Inflammatory macrophage treated with lipopolysaccharide for 1 hour (primary cell): ENCODE measurements at places on chromosomes 7 and 10.

GRCh38 chr7:3150027-3150426 is 106.4 kb upstream of the CARD11 start:
- DNase-seq = no peak

DNA sequence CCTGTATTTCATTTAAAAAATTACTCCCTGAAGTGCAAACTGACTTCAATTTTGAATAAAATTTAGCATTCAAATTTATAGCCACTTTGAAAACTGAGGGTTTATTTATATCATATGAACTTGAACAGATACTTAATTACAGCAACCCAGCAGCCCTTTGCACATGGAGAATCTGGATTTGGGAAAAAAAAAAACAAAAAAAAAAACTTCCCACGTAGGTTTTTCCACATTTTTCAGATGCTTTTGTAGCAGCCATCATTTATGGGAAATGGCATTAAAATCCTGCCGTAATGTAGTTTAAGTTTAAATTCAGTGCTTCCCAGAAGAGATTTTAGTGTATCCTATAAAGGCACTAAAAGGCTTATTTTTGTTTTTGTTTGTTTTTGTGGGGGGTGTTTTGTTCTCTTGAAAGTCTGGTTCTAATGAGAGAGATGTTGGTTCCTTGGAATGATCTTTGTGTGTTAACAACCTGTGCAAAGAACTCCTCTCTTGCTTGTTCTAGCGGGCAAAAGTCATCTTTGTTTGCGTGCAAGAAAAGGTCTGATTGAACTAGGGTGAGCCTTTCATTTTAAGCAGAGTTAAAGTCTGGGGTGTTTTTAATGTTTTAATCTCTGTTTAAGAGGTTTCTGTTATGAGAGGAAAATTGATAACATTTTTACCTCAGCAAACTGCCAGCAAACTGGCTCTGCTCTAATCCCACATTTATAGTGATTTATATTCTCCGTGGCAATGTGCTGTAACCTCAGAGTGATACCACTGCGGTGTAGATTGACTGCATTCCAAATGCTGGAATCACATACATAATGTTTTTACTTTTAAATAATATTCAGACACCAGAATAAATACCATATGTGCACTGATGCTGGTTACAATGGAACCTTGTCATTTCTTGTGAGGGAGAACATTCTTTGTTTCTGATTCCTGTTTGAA is 105.5 kb downstream of the WNT2 start:
- DNase-seq = no peak

GRCh38 chr7:101911800-101912715 is 94.6 kb downstream of the CUX1 start:
- DNase-seq = peak; percentile 66

GRCh38 chr10:86371116-86371515 is 4.5 kb upstream of the GRID1 start:
- no peak for DNase-seq

DNA sequence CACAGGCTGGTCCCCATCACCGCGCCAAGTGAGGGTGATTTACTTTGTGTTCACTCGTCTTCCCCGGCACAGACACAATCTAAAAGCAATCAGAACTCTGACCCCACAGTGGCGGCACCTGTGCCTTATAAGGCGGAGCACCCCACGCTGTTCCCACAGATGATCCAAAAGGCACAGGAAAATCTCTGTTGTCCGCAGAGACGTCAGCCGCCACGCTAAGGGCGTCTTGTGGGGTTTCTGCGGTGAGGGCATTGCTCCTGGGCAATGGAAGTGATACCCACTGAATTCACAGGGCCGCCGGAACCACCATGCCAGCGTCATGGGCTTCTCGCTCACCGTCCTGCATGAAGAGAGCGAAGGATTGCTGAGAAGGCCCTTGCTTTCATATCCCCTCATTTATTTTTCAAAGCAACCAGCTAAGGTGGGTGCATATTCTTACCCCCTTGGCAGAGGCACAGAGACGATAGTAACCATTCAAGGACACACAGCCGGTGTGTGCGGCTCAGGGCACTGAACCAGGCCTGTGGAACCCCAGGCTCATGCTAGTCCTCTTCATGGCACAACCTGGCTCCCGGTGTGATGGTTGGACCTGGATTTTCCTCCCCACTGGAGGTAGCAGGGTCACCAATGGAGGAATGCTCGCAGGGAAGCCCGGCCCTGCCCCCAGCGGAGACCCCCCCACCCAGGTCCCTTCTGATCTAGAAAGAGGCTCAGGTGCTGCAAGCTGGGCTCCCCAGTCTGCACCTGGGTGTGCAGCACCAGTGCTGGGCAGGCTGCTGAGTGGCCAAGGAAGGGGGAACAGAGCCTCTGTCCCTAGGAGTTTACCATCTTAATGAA is 279.0 kb downstream of the TCERG1L start:
- DNase-seq = no peak

DNA sequence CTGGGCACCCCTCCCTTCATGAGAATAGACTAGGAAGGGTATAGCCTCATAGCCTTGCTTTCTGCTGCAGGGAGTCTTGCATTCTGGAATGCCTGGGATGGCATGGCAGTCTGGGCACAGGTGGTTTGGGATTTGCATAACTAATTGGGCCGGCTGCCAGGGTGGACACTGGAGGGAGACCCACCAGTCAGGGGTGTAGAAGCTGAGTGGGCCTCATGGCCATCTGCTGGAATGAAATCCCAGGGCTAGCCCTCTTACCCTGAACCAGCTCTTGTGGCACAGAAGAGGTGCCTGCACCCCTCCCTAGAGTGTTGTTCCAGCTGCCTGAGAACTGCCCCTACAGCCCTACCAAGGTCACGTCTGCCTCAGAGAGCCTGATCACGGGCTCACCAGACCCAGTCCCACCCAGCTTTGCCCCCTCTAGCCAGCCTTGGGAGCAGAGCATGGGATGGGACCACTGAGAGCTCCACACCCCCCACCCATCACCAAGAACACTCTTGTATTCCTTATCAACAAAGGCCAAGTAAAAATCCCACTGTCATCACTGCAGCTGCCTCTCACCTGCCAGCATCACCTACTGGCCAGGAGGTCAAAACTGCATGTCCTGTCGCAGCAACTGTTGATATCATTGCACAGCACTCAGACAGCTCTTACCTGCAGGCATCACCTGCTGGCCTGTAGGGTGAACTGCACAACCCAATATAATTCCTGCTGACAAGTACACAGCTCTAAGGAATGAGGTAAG is 148.9 kb downstream of the ZEB1 start:
- no peak for DNase-seq

DNA sequence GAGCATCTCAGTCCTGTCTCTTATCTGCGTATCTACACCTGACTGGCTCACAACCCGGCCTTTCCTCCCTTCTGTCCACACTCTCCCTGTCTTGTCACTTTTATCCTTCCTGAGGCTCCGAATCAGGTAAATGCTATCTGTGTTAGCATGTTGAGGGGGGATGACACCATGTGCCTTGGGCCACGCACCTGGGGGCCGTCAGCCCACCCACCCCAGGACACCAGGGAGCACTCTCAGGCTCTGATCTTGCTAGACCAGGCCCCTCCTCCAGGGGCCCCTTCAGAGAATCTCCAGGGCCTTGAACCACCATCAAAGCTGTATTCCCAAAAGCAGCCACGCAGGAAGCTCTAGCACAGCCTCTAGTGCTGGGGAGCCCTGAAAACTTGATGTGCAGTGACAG is 278.7 kb upstream of the SHH start:
- no peak for DNase-seq

DNA sequence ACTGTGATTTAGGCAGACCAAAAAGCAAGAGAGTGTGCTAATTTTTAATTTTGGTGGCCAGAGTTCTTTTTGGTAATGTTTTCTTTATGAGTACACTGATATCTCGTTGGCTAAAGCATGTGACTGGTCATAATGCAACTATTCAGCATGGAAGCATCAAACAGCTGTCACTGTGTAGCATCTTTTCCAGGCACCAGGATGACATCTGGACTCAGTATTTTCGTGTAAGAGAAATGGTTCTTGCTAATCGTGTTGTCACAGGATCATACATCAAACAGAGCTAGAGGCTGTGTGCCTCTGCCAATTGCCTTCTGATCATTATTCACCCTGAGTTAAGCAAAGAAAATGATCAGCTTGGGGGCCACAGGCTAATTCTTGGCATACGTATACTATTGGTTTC is 118.9 kb downstream of the SND1 start:
- DNase-seq = no peak

DNA sequence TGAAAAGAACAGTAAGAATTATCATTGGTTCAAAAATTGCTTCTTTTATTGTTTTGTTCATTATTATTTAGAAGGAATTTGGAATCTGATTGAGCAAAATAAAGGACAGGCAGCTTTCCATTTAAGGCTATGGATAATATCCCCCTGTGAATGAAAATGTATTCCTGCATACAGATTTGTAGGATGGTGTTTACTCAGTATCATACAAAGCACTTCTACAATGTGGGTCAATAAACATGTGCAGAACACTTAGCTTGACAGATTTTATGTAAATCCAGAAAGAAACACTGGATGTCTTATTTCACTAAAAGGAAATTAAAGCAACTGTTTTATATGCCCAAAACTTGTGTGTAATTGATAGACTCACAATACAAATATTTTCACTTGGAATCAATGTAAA is 189.7 kb downstream of the THSD7A start:
- no peak for DNase-seq

GRCh38 chr10:22646388-22646853 is 68.0 kb downstream of the PIP4K2A start:
- no peak for DNase-seq

DNA sequence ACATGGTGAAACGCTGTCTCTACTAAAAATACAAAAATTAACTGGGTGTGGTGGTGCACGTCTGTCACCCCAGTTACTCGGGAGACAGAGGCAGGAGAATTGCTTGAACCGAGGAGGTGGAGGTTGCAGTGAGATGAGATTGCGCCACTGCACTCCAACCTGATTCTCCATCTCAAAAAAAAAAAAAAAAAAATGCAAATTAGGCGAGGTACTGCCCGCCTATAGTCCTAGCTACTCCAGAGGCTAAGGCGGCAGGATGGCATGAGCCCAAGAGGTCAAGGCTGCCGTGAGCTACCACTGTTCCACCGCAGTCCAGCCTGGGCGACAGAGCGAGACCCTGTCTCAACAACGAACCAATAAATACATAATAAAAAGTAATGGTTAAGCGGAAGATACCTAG is 1.1 kb upstream of the EIF4H start:
- DNase-seq = no peak

DNA sequence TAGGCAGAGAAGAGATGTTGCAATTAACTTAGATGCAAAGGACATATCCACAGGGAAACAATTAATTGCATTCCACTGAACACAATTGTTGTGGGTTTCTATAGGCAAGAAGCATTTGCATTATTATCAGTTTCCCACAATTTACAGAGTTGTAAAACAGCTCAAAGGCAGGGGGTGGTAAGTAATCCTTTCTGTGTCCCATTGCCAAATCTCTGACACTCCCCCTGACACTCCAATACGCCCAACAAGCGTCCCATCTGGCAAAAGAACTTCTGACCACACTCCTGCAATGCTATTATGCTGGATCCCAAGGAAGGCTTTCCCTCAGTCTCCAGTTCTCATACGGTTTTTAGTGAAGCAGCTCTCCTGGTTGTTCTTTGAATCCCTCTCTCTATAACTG is 179.8 kb downstream of the CXCL12 start:
- no peak for DNase-seq

GRCh38 chr10:8790390-8790789 is 735.9 kb downstream of the GATA3 start:
- no peak for DNase-seq

GRCh38 chr10:114548662-114549061 is 109.4 kb downstream of the ABLIM1 start:
- no peak for DNase-seq

GRCh38 chr7:75937958-75938786 is 23.2 kb downstream of the POR start:
- DNase-seq = peak; percentile 78

GRCh38 chr7:151340794-151341356 is 737 bp upstream of the NUB1 start:
- DNase-seq = no peak

DNA sequence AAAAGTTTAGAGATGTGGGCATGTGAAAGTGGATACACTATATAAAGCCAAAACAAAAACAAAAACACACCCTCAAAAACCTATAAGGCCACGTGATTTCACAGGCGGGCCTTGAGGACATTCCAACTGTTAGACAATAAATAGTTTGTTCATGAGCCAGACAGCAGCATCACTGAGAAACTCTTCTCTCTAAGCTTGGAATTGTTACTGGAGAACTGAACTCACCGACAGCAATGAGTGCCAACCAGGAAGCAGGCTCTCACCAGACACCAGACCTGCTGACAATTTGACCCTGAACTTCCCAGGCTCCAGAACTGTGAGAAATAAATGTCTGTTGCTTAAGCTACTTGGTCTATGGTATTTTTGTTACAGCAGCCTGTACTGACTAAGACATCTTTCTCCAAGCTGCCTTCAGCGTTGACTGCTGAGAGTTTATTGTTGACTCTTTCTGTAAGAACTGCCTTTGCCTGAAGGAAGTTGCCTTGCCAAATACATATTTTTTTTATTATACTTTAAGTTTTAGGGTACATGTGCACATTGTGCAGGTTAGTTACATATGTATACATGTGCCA is 107.5 kb downstream of the EPDR1 start:
- DNase-seq = no peak

GRCh38 chr7:95398155-95398940 is 2.2 kb upstream of the PON3 start:
- no peak for DNase-seq

DNA sequence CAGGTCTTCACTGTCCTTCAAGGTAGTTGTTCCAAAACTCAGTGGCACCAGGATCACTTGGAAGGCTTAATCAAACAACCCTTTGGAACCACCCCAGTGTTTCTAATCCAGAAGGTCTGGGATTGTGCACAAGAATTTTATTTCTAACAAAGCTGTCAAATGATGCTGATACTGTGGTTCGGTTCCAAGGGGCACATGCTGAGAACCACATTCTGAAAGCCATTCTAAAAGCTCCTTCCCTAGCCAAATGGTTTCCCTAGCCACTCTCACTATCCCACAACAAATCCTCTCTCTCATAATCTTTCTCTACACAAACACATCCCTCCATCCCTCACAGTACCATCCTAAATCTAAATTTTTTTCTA is 52.1 kb downstream of the MACC1 start:
- DNase-seq = no peak

GRCh38 chr7:132495936-132496335 is 80.3 kb downstream of the PLXNA4 start:
- DNase-seq = no peak

- DNase-seq = no peak
These were observed 97.3 kb downstream of the GRB10 start for GRCh38 chr7:50685135-50686065.

DNA sequence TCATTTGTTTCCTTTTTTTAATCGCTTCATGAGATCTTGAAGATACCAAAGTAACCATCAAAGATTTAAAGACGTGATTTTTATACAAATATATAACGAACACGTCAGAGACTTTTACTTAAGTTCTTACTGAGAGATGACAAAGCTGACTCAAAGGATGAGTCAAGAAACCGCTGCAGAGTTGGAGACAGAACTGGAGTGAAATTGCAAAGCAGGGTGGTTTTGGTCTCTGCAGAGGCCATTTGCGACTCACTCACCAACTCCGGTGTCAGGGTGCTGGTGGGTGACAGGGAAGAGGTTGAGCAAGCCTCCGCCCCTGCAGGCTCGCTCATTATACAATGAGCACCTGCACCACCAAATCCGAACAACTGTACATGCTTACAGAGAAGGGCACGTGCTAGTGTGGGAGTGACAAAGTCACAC is 75.2 kb downstream of the DNAJB6 start:
- DNase-seq = no peak
